ENCODE measurements at places on chromosomes 1 and 21.

- DNase-seq: no peak
These were observed 169.1 kb downstream of the NTNG1 start for GRCh38 chr1:107309962-107310361.

- no peak for DNase-seq
These were observed 67.4 kb downstream of the RGS18 start for GRCh38 chr1:192225703-192226102.

GRCh38 chr1:64616039-64616438, 128.8 kb upstream of the RAVER2 start:
- DNase-seq: no peak

GRCh38 chr21:39456665-39457064, 4.9 kb downstream of the SH3BGR start:
- DNase-seq: no peak

DNA sequence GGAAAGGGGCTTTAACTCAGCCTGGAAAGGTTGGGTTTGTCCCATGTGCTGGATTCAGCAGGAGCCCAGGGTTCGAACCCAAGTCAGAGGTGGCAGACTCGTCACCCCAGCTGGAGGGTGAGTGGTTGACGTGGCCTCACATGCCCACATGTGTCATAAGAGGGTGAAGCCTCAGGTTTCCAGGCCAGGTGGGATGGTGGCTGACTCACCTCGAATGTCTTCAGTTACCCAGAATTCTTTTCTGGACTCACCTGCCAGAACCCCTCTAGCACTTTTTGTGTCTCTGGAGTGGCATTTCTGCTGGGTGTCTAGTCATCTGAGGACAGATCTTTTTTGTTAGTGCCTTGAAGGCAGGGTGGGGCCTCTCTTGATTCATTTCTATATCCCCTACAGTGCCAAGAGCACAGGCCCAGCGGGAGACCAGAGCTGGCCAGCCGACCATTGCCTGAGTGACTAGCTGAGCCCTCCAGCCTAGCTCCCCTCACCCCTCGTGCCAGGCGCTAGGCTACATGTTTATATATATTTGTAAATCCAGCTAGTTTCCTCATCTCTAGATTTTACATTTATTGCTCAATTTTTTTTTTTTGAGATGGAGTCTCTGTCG, 28.1 kb downstream of the IL6R start:
- DNase-seq: peak; percentile 41

DNA sequence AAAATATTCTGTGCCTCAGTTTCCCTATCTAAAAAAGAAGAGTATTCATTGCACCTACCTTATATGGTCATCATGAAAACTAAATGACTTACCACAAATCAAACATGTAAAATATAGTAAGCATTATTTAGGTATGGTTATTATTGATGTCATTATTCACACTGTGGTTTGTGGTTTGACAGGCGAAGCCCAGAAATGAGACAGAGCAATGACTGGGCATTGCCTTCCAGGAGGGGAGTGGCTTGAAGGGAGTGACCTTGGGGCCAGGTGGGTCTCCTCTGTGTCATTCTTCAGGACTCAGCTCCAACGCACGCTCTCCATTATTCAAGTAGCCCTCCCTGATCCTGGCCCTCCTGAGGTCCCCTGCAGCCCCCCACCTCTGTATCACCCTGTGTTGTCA, 133.7 kb downstream of the DMRTA2 start:
- DNase-seq: no peak

- DNase-seq: no peak
These were observed 190.3 kb downstream of the VPS13D start for GRCh38 chr1:12420171-12420570.

DNA sequence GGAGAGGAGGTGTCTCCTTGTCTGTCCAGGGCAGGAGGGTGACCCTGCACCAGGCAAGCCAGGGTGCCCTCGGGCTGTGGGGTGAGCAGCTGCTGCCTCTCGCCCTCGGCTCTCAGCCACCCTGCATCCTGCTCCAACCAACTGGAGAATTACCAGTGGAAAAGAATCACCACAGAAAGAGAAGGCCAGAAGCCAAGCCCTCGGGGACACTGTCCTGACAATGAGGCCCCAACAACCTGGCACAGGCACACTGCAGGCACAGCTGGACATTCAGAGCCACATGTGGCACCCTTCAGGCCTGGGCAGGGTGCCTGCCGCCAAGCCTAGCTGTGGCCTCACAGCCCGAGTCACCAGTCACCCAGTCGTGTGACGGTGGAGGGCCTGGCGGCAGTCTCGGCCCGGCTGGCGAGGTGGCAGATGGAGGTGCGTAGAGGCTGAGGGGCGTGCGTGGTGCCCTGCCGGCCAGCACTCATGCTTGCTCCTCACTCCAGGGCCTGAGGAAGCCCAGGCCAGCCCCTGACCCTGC, 12.0 kb downstream of the MEGF6 start:
- DNase-seq: no peak

DNA sequence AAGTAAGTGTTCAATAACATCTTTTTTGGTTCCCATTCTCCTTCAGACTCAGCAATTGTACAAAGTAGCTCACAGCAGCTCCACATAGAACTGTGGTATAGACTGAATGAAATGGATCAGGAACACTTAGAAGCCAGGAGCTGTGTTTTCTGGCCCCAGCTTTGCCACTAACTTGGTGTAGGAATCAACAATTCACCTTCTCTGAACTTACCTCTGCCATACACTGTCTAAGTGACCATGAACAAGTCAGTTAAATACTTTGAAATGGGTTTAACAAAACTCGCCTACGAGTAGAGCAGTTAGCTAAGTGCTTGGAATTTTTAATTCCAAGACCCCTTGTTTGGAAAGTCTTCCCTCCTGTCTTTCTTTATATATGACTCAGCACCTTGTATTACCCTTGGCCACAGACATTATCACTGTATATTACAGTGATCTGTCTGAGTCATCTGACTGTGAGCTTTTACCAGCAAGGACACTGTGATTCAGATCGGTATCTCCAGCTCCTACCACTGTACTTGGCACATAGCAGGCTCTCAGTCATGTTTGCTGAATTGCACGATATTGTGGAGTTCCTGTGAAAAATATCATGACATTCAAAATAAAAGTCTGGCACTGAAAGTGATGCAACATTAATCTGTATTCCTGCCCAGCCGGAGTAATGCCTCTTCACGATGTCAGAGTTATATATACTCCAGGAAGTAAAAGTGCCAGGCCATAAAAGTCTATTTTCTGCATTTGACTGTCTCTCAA, 101.7 kb upstream of the BEND5 start:
- no peak for DNase-seq

GRCh38 chr1:206579747-206580437, 32.4 kb downstream of the EIF2D start:
- DNase-seq: peak; percentile 87

GRCh38 chr1:146032631-146033219, 11.2 kb upstream of the HJV start:
- DNase-seq: no peak

DNA sequence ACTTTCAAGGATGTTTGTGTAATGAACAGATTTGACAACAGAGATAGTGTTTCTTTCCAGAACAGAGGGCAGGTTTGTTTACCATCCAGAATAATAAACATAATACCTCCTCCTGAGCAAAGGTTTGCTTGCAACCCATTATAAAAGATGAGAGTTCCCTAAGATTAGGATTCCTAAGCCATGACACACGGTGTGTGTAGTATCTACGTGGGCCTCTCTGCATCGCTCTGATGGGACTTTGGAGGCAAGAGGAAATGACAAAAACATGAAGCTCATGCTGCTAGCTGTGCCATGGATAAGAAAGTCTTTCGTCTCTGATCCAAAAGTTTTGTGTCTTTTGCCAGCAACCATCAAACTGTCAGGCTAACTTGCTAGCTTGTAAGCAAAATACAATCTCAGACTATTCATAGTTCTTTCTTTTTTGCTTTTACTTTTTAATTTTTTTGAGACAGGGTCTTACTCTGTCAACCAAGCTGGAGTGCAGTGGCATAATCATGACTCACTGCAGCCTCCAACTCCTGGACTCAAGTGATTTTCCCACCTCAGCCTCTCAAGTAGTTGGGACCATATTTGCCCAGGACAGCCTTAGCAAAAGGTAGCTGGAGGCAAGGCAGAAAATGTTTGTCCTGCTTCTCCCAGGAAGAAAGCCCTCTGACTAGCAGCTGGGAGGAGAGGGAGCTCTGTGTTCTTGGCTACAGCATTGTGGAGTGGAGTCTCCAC, 81.1 kb downstream of the LHX4 start:
- DNase-seq: no peak

DNA sequence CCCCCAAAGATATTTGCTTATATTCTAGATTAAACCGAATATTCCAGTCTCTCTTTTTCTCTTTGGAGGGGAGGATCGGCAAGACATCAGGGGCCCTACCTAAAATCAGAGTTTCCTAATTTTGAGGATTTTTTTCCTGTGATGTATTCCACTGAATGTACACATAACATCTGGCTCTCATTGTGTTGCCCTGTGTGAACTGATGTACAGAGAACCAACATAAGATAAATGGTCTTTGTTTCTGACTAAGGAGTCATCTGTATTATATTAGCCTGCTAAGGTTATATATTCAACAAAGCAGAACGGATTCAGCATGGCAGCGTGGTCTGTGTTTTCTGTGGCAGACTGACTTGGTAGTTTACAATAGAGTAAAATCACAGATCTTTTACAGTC, 114.8 kb upstream of the NCAM2 start:
- DNase-seq: no peak

Measured in activated T-cell treated with anti-CD3 and anti-CD28 coated beads for 48 hours (primary cell).